ENCODE measurements at places on chromosomes 12 and 14.

DNA sequence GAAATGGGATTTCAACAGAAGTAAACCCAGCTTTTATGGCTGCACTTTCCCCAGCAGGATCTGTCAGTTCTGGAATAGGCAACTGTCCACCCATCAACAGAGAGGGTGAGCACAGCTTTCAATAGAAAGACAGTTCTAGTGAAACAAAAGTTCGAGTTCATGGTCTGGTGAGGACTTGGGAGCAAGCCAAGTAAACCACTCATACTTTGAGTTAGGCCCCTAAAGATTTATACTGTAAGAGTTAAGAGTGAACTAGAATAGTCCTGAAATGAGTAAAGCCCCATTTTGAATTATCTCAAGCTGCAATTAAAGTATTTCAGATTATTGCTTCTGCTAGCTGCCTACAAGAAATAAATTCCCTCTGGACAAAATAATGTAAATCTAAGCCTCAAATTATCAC is 82.6 kb downstream of the METTL25 start:
- no peak for DNase-seq

DNA sequence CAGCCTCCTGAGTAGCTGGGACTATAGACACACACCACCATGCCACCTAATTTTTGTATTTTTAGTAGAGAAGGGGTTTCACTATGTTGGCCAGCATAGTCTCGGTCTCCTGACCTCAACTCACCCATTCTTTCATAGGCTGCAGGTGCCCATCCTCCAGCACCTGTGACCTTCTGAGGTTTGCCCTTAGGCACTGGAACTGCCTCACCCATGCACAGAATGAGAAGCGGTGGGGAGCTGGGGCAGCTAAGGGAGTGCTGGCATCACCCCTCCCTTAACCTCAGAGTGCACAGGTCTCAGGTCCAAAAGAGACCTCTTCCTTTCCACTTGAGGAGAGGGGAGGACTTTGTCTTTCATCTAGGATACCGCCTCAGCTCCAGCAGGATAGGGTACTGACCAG is 177.4 kb upstream of the CCDC198 start:
- DNase-seq, result no peak

DNA sequence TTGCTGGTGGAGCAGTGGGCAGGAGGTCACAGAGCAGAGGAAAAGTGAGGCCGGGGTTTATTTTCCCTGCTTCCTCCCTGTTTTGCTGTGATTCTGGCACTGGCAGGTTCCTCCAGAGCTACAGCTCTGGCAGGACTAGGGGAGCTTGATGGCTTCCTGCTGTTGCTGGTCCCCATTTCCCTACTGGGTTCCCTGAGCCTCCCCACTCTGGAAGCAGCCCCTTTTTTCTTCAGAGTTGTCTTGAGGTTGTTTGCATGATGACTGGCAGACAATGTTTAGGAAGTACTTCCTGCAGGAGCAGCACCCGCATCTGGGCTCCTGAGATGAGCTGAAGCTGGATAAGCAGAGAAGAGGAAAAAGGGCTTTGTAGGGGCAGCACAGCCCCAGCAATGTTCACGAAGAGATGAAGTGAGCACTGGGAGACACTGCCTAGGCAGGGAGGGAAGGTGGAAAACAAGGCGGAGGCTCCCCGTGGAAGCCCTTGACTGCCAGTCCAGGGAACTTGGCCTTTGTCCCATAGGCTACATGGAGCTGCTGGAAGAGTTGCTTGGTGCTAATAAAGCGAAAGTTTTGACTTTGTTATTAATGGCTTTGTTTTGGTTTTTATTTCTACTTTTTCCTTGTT is 126.9 kb downstream of the SLC38A6 start:
- no peak for DNase-seq

DNA sequence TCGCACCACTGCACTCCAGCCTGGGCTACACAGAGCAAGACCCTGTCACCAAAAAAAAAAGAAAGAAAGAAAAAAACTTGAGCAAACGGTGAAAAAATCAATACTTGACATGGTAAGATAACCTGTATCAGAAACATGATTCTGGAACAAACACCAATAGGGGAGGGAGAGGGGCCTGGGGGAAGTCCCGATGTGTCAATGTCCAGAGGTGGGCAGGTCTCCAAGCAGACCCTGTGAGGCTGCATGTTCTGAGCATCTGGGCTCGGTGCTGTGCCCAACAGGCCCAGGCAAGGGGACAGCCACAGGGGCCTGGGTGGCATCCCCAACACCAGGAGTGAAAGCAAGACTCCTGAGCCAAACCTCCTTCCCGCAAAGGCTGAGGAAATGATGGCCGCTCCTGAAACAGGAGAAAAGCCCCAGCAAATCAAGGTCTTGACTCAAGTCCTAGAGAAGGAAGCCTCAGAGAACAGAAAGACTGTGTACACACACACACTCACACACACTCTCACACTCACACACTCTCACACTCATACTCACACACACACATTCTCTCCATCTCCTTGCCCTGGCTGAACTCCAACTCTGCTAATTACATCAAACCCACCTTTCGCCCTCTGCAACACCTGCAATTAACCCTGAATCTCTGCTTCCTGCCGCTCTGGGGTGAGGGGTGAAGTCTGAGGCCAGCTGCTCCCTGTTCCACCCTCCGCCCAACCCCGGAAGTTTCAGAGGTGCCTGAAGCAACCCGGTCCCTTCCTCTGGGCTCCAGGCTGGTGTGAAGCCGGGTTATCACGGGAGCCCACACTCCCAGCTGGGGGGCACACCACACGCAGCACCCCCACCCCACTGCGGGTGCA is 20.4 kb downstream of the CCDC88C start:
- no peak for DNase-seq

DNA sequence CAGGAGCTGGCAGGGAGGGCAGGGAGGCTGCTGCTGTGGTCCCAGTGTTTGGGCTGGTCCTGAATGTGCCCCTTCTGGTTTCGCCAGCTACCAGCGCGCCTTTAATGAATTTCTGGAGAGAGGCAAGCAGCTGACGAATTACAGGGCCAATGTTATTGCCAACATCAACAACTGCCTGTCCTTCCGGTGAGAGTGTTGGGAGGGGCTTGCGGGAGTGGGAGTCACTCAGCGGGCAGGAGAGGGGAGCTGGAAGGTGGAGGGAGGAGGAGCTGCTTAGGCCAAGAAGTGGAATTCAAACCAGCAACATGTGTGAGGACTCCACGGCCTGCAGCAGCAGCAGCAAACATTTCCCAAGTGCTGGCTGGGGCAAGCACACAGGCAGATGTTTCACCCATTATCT is 7.7 kb downstream of the TNFAIP2 start:
- no peak for DNase-seq

DNA sequence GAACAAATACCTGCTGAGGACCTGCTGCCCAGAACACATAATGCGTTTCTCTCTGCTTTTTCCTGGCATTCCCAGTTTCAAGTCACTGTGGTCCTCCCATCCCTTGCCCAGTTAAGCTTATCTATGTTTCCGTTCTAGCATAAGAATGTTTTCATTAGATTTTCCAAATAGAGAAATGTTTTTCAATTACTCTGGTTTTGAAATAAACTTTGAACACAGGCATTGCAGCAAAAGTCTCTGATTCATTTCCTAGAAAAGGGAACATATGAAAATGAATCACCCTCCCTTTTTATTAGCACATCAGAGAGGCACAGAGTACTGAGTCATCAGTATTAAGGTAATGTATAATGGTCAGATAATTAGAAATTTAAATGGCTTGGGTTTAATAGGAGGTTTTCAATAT is 201.1 kb upstream of the TMEM260 start:
- DNase-seq, result no peak

DNA sequence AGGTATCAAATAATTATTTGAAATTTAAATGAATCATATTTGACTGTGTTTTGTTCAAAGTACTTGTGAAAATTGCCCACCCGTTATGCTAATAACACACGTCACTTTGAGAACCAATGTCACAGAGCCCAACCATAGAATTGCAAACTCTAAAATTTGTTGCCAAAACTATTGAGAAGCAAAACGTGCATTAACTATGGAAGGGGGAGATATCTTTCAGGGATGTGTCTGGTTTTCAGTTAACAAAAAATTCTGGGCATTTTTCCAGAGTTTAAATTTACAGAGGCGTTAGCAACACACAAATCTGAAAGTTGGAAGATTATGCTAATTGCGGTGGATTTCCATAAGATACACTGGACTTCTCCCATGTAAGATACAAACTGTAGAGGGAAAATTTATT is 371.8 kb upstream of the E2F7 start:
- DNase-seq, result no peak

GRCh38 chr12:103144278-103144677 is 186.8 kb downstream of the ASCL1 start:
- DNase-seq, result no peak

- no peak for DNase-seq
Measured at GRCh38 chr12:104553421-104553820, 96.7 kb downstream of the CHST11 start.

DNA sequence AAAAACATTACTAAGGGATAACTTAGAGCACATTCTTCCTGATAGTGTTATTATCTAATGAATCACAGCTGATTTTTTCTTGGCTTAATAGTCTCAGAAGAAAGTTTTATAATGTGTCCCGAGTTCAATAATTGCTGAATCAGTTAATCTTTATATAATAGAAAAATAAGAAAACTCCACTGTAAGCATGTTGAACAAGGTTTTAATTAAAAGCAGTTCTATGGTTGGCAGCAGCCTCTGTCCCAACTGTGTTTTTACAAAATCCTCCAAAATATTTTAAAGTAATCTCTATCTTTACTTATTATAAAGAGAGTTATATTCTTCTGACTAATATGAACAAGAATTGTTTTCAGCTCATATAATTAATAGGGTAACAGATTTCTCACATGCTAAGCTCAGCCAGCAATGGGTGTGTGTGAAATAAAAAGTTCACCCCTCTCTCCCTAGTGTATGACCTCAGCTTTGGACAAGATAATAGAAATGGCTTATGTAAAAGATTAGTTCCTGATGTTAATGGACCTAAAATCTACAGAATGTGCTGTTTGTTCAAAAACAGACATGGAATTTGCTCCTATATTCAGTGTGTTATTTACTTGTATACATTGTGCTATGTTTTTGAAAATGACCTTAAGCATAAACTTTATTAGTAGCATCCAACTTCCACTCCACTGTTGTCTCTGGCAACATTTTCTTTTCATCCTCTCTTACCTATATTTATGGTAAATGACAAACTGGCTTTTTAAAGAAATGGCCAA is 67.1 kb upstream of the DCN start:
- DNase-seq, result no peak

GRCh38 chr14:34629344-34629656 is 648 bp downstream of the SNX6 start:
- DNase-seq, result no peak

GRCh38 chr14:65291531-65291930 is 121.0 kb upstream of the FUT8 start:
- no peak for DNase-seq

- DNase-seq, result no peak
Measured at GRCh38 chr14:63598807-63599206, 42.9 kb downstream of the WDR89 start.

DNA sequence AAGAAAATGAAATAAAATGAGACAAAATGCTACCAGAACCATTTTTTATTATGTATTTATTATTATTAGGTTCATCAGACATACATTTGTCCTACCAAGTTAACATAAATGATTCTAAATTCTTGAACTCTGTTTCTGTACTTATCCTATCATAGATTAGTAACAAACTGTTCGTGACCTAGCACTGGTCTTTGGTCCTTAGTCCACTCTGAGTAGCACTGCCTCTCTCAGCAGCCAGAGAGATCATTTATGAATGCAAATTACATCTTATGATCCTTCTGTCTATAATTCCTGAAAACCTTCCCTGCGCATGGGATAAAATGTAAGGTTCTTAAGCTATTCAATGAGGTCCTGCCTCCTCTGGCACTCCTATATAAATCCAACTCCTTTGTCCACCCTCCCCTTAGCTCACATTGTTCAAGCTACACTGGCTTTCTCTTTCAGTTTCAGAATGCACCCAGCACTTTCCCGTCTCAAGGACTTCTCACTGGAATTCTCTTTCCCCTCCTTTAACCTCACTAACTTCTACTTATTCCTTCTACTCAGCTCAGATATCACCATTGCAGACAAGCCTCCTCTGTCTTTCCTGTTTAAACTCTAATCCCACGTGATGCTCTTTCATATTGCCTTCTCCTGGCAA is 17.1 kb downstream of the PDZRN4 start:
- DNase-seq, result no peak

GRCh38 chr14:58815161-58815701 is 177.5 kb downstream of the DACT1 start:
- no peak for DNase-seq

GRCh38 chr14:102316338-102316742 is 3.2 kb upstream of the ZNF839 start:
- no peak for DNase-seq

DNA sequence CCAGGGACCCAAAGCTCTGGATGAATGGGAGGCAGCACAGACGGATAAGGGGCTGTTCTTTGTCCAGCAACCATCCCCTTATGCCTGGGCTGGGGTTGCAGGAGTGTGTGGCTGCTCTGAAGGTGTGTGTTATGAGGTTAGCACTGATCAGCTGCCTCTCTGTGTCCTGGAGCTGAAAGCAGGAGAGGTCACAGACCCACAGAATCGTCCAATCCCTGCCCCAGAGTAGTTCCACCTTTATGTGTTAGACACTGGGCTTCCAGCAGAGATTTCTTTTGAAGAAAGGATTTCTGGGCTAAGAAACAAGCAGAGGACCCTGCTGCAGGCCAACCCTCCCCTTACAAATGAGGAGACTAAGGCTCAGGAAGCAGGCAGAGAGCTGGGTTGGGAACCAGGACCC is 62.4 kb downstream of the ARL6IP4 start:
- DNase-seq, result no peak

GRCh38 chr14:99644723-99645544 is at the start of gene HHIPL1:
HHIPL1 (plus strand) TSS chr14:99645129; CDS start chr14:99645208, 79 bp downstream.
- DNase-seq, result no peak

- no peak for DNase-seq
Measured at GRCh38 chr14:69260861-69261564, 1.1 kb downstream of the GALNT16 start.

GRCh38 chr14:55731881-55732498 is 152.0 kb downstream of the KTN1 start:
- DNase-seq, result no peak

- no peak for DNase-seq
Measured at GRCh38 chr14:52071675-52072074, 2.8 kb upstream of the NID2 start.

DNA sequence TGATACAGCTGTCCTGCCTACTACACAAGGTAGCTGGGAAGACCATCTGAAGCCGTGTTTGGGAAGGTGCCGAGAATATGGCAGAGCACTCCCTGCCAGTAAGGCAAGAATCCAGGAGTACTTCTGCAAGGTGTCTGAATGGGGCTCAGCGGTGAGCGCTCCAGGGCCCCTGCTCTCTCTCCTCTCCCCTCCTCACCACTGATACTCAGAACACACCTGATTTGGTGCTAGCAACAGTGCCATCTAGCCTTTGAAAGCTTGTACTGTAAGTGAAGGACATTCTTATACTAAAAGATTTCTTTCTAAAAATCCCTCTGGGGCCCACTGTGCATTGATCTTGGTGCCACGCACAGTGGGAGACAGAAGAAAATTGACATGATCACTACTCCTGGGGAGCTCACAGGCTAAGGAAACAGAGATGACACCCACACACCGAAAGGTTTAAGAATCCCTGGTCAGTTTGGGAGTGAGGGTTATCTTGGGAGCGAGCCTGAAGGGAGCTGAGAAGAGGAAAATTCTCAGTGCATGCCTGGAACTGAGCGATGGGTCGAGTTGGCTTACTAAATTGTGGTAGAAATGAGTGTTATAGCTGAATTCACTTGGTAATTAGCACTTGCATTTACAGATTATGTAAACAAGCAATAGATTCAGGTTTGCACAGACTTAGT is 216.9 kb downstream of the NTF3 start:
- no peak for DNase-seq

All from coronary artery (tissue), 2 donors.